ENCODE measurements at places on chromosomes 5 and 9.

DNA sequence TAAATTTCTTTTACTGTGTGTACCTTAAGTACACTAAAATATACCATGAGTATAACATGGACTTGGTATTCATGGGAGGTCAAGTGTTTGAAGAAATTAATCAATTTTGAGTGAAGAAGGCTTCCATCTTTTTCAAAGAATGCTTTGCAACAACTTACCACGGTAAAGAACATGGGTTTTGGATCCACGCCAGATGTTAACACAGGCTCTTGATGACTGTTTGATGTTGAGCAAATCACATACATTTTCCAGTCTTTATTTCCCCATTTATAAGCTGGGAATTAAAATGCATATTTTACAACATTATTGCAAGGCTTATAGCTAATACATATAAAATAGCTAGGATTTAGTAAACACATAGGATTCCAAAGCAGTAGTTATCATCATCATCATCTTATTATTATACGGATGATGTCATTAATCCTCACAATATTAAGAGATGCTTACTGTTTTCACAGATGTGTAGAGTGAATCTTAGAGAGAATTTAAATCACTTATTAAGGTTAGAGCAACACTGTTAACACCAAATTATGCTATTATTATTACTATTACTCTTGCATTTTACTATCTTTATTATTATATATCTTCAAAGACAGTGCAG, 362.0 kb downstream of the PRELID2 start:
- no peak for DNase-seq

GRCh38 chr9:70910598-70910997, 210.8 kb downstream of the TRPM3 start:
- DNase-seq, result no peak

GRCh38 chr5:105475401-105475800, 1912.8 kb upstream of the NUDT12 start:
- DNase-seq, result no peak

GRCh38 chr9:90909225-90909624, 107.6 kb downstream of the SYK start:
- no peak for DNase-seq

GRCh38 chr9:136584934-136585333, 39.1 kb upstream of the NOTCH1 start:
- no peak for DNase-seq

DNA sequence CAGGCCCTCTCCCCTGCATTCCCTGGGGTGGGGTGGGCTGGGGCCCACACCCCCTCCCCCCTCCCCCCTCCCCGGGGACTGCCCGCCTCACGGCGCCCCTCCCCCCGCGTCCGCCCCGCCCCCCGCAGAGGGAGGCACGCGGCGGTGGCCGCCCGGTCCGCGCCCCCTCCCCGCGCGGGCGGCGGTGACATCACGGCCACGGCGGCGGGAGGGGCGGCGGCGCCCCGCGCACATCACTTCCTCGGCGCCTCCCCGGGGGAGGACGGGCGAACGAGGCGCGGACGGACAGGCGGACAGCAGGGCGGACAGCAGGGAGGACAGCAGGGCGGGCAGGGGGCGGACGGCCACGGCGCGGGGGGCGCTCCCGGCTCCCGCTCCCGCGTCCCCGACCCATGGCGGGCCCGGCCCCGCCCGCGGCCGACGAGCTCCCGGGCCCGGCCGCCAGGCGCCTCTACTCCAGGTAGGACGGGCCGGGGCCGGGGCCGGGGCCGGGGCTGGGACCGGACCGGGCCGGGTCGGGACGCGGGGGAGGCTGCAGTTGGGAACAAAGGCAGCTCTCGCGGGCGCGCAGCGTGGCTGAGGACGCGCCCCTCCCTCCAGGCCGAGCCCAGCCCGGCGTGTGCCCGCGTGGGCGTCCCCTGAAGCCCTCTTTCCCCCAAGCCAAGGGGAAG, at the start of gene GPSM1:
Gene GPSM1 (plus strand): TSS at position 236 of the 671 bp plus-strand sequence. CDS start 157 bp downstream, at position 393.
- DNase-seq, result no peak

GRCh38 chr5:118791926-118792734, 196.2 kb downstream of the DTWD2 start:
- peak; percentile 24 for DNase-seq

- DNase-seq, result peak; percentile 1
Measured at GRCh38 chr5:66080664-66081063, 63.4 kb upstream of the SREK1 start.

GRCh38 chr5:20113031-20113715, 125.2 kb upstream of the CDH18 start:
- DNase-seq, result no peak

DNA sequence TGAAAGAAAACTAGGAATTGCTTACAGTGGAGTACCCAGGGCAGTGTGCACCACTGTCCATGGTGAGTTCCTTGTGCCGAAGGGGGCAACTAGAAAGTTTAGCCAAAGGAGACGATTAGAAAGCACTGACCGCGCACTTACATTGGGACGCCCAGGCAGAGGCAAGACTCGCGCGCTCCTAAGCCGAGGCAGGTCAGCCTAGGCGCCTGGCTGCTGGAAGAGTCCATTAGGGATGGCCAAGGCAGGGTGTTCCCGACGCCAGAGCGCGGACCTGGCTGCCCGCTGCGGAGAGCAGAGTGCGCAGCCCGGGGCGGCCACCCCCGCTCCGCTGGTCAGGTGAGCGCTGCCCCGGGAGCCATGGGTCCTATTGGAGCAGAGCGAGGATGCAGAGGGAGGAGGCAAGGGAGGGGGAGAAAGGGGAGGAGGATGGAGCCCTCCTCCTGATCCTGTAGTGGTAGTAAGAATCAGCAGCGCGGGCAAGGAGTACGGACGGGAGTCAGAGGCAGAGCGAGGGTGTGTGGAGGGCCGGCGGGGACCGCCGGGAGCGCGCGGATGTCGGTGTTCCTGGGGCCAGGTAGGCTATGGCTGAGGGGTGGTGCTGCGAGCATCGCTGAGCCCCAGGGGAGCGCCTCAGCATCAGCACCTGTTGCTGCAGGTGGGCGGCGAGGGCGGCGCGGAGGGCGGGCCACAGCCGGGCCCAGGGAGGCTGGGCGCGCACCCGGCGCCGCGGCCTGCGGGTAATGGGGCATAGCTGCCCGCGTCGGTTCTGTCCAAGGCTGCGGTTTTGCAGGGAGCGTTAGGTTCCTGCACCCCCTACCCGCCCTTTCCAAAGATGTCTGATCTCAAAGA, at the start of gene ADGRV1:
Gene ADGRV1 (plus strand): TSS at position 454 of the 849 bp plus-strand sequence. CDS start 99 bp downstream, at position 553.
- DNase-seq, result no peak

GRCh38 chr5:104050436-104050835, 487.8 kb upstream of the NUDT12 start:
- DNase-seq, result no peak

DNA sequence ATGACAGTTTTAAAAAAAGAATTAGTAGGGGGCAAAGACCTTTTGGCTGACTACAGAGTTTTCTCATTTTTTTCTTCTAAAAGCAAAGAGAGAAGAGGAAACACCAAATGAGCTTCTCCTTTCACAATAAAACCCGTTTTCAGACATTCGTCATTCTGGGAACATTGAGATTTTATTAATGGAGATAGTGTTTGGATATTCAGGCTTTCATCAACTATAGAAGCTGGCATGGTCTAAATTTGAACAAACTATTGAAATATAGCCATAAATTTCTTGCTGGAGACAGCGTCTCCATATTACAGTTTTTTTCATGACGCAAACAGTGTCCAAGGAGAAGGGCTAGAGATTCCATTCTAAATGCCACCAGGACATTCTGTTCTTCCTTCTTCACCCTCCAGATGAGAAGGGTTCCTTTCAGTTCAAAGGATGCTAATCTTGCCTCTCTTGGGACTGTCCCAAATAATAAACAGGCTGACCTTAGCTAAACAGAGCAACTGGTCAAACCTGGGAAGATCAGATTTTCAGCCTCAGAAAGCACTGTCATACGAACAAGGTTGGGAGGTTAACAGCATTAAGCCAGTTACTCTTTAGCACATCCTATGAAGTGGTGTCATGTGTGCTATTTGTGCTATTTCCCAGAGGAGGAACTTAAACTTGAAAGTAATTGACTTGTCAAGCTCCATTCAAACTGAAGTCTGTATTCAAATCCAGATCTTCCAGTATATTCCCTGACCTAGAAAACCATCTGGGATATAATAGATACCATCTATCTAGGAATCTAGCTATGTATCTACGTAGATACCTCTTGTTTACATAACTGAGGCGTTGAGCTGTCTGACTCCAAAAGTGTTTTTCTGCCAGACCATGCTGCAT, 125.6 kb downstream of the LPAR1 start:
- no peak for DNase-seq

DNA sequence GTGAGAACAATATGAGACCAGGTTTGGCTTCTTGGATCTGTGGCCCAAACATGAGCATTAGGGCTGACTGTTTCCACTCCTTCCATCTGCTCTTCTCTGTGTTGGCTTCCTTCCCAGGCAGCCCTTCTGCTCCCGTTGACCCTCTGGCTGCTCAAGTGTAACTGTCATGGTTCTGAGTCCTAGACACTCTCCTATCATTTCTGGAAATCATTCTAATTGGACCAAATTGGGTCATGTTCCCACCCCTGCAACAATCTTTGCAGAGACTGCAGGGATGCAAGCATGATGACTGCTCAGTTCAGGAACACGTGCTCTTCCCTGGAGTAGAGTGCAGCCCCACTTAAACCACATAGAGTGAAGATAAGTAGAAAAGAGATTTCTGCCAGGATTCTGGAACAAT, 741.4 kb downstream of the TAF11L14 start:
- DNase-seq, result no peak

- no peak for DNase-seq
Measured at GRCh38 chr9:20646656-20647055, 24.4 kb upstream of the MLLT3 start.

DNA sequence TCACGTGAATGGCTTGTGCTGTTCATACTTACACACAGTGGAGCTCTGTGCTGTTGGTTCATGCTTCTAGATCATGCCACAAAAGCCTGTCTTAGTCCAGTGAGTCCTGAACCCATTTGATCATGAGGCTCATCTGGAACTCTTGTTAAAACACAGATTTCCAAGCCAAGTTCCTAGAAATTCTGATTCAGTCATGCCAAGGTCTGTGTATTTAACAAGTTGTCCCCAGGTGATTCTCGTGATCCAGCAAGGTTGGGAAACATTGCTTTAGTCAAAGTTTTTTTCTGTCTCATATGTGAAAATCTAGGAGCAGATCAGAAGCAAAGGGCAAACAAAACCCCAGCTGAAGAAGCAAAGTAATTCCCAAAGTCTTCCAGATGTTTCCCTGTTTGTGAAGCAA, 112.5 kb upstream of the GAS1 start:
- no peak for DNase-seq

DNA sequence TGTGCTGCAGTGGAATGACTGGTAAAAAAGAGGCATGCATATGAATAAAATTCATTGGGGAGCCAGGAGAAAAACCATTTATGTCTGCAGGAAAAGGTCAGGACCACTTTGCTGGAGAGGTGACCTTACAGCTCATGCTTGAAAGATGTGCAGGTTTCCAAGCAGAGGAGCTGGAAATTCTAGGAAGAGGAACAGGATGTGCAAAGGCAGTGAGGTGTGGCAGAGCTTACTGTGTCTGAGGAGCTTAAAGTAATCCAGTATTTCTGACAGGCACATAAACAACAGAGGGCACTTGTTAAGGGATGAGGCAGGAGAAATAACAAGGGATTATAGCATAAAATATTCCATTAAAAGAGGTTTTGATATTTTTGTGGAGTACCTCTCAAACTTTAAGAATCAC, 203.2 kb downstream of the CD180 start:
- DNase-seq, result no peak

- DNase-seq, result no peak
Measured at GRCh38 chr9:125341566-125341965, 79.9 kb downstream of the GAPVD1 start.

- no peak for DNase-seq
Measured at GRCh38 chr5:94884311-94884710, 265.8 kb downstream of the SLF1 start.

DNA sequence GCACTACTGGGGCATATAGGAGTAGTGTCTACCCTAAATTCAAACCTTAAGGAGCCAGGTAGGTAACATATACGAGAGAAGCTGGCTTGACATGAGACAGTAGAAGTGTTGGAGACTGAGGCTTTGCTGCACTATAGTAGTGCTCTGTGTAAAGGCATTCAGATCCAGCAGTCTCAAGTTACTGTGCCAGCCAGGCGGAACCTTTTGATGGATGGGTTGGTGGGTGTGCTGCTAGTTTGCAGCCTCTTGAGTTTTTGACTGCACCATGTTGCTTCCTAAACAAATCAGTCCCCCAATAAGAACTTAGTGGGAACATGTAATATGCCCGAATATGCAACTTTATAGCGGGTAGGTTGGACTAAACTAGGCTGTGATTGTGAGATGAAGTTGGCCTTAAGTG, 1.5 kb downstream of the CLTA start:
- DNase-seq, result no peak

- no peak for DNase-seq
Measured at GRCh38 chr5:174614500-174615135, 109.8 kb upstream of the MSX2 start.

DNA sequence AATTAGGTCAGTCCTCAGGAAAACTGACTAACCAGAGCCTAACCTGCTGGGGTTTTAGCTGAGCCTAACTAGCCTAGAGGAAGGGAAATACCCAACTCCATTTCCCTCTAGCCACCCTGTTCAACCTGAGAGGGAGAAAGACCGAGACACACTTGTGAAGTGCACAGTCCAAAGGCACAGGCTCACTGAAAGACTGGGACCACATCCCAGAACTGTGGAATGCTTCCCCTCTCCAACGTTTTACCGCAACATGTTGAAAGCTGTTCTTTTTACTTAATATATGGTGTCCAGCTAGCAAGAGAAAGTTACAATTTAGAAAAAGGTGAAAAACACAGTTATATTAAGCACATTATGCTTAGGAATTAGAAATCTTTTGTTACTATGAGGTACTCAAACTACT, 76.8 kb upstream of the SIMC1 start:
- no peak for DNase-seq

DNA sequence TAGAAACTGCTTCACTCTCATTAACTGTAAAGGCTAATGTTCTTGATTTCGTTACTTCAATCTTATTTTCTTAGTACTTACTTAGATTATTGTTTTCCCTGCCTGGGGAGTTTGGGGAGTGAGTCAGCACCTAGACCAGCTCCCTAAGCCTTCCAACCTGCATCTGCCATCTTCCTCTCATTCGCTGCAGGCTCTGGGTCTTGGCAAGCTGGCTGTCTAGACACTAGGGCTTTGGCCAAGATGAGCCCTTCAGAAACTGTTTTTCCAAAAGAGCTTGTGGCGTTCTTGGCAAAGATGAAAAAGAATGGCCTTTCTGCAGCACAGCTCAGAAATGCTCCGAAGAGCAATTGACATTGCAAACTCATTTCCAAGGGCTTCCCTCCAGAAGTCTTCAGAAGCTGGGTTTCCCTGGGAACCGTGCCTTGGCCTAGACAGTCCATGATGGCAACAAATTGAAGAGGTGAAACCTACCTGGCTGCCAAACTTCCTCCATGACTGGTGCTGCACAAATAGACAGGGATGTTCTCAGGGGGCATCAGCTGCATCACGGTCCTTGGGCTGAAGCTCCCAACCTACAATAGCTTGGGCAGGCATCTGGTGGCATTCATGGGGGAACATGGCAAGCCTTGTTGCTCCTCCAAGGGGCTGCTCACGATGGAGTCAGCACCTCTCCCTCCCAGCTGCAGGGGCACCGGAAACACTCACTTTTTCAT, 76.6 kb downstream of the NSUN2 start:
- DNase-seq, result no peak

Measured in BJ (cell line).